ENCODE measurements at places on chromosomes 1 and 21. TPM values are rescaled to one million over a fixed set of nuclear protein-coding genes. Genes with fewer than 3 reads are reported as not detected.

DNA sequence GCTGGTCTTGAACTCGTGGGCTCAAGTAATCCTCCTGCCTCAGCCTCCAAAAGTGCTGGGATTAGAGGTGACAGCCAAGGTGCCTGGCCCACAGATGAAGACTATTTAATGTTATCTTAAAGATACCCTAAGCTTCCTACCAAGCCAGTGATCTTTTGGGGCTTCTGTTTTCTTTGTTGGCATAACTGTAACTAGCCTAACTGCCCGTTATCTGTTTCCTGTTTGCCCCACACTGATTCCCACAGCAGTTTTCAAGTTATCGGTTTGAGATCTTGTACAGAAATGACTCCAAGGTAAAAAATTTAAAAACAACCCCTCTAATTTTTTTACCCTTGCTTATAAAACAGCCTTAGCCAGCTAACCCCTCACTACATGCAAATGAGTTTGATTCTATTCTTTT is 12.4 kb downstream of the SELL start:
- DNase-seq: no peak

DNA sequence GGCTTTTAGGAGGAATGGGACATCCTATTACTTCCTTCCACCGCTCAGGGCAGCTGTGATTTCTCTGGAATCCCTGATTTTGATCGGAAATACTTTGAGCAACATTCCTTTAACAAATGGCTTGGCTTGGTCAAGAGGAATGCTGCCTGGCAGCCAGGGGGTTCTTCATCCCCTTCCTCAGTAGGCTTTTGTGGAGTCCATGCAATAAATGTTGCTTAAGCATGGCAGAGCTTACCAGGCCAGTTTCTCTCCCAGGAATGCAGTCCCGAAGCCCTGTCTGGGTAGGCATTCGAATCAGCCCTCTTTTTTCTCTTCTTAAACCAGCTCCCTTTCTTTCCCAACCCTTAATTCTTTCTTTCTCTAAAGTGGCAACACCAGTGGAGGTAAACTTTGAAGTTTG is 177.1 kb upstream of the KIAA0040 start:
- DNase-seq: no peak

GRCh38 chr1:189619682-189620332 is 857.9 kb downstream of the BRINP3 start:
- DNase-seq: no peak

- no peak for DNase-seq
Observed at GRCh38 chr1:150024156-150024555, 13.6 kb upstream of the OTUD7B start.

Gene E2F2
- 4.8 TPM for total RNA-seq

Gene PDPN
- total RNA-seq: 102 TPM
